ENCODE measurements at places on chromosomes 3 and 15. TPM values are rescaled to one million over a fixed set of nuclear protein-coding genes. Genes with fewer than 3 reads are reported as not detected.

GRCh38 chr3:149411583-149411982 is 34.1 kb upstream of the TM4SF1 start:
- H3K4me3 ChIP-seq, result no peak overlapping the region
- H3K4me1 ChIP-seq, result no peaks in the 10 kb centered on the region
- DNase-seq, result no peak
- H3K36me3 ChIP-seq, result no peaks in the 10 kb centered on the region
- H3K27me3 ChIP-seq, result no peaks in the 10 kb centered on the region

DNA sequence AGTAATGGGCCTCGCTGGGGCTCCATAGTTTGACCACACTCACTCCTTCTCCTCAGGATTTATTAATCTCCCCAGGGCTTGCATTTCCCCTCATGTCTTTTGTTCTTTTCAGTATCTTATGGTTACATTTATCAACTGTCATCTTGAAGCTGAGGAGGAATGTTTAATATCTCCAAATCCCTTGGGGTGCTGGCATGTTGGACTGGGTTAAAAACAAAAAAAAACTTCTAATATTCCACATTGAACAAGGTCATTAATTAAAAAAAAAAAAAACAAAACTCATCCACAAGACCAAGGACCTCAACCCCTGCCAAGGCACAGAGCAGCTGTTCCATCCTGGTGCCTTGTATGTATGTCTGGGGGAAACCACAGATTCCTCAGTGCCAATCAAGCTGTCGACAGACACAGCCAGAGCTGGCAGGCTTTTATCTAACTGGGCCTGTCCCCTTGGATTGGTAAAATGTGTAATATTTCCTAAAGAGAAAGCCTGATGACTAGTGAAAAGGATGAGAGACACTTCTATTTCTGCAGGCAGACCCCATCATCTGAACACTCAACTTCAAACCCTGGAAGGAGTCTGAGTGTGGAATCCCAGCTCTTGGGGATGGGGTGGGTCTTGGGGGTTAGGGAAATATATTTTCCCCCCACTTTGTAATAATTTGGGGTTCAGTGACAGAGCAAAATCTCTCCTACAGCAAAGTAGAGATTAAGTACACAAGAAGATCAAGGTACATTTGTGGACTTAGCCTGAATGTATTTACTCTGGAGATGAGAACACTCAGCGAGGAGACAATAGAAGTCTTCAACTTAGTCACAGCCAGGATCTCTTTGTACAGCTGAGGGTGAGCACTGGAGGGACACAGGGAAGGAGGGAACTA is 69.1 kb downstream of the TTC23 start:
- H3K4me1 ChIP-seq, result peaks cover 7% of the 10 kb centered on the region
- peak overlapping the region; percentile 68 for H3K27ac ChIP-seq
- DNase-seq, result no peak
- H3K4me3 ChIP-seq, result no peak overlapping the region

The TP63 gene
- not detected for total RNA-seq

DNA sequence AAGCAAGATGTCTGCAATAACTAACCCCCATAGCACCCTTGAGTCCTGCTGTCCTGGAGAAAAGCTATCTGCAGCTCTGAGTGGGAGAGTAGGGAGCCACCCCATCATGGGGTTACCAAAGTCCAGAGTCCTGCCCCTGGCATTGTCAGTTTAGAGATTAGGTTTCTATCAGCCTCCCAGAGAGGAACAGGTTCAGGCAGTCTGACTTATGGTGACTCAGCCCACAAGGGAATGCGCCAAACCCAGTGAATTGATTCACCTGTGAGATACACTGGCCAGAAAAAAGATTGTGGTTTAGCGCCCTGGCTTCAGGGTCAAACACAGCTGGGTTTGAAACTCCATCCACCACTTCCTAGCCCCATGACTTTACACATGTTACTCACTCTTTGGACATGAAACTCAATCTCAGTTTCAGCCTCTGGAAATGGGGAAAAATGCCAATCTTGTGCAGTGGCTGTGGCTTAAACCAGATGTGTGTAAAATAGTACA is 263.6 kb upstream of the HES1 start:
- peaks cover 3% of the 10 kb centered on the region for H3K4me1 ChIP-seq
- DNase-seq, result peak; percentile 80
- no peaks in the 10 kb centered on the region for H3K36me3 ChIP-seq
- H3K27me3 ChIP-seq, result peaks cover 2% of the 10 kb centered on the region

The WDR76 gene
- total RNA-seq, result 2.7 TPM

- H3K36me3 ChIP-seq, result no peaks in the 10 kb centered on the region
- no peaks in the 10 kb centered on the region for H3K4me1 ChIP-seq
These were observed 25.1 kb downstream of the CNTN6 start for GRCh38 chr3:1117843-1118473.

The LYZL4 gene
- not detected for total RNA-seq

Measured in transverse colon (tissue), 4 donors.